ENCODE measurements at places on chromosomes 5 and 9.
A peak's percentile ranks its signal among the peaks of the same experiment; 100 is the strongest.

- DNase-seq = no peak
Observed at GRCh38 chr5:31581498-31582099, 49.5 kb downstream of the C5orf22 start.

GRCh38 chr9:96141666-96142065, 160.3 kb downstream of the HSD17B3 start:
- no peak for DNase-seq

- no peak for DNase-seq
Observed at GRCh38 chr9:133349965-133350616, 2.1 kb downstream of the RPL7A start.

DNA sequence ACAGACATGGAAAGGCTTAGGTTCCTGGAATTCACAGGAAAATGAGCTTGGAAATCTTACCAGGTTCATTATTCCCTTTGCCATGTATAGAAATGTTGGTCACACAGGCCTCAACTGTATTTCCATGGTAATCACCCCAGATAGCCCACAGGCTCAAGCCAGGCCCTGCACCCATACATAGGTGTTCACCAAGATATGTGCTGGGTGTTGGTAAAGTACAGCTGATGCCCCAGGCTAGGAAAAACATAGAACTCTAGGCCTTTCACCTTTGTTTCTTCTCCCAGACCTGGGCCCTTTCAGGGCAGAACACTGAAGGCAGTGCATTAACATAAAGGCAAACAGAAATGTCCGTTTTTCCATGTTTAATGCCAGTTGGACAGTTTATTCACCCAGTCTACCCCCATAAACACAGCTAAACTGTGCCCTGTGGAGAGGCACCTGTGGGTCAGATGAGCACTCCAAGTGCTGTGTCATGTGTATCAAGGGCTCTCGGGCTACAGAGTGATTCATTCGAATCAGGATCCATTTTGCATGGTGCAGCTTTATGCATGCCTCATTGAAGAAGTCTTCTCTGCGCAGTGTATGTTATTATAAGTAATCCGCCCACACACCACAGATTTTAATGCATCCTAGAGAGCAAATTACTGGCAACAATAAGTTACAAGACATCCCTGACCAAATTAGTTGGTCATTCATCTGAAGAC, 93.4 kb upstream of the SLC30A5 start:
- DNase-seq = no peak

- DNase-seq = no peak
Observed at GRCh38 chr5:36701085-36701698, 94.8 kb downstream of the SLC1A3 start.

GRCh38 chr5:175797521-175798038, 73.8 kb upstream of the CPLX2 start:
- no peak for DNase-seq

- DNase-seq = peak; percentile 50
Observed at GRCh38 chr9:34992376-34992951, 2.9 kb downstream of the DNAJB5 start.

DNA sequence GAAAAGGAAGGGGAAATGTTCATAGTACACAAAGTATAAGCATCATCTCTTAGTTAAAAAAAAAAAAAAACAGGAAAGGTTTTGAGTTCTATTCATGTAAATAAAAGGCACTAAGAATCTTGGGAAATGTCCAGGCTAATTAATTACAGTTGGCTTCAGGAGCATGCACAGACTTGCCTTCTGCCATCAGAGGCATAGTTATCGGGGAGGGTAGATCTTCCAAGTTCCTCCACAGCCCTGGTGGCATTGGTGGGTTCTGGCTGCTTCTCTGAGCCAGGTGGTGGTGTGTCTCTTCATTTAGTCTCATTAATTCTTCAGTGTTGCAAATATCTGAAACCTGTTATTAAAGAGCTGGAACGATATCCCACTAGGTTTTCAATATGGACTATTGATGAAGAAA, 85.2 kb downstream of the TMEM252 start:
- DNase-seq = no peak

DNA sequence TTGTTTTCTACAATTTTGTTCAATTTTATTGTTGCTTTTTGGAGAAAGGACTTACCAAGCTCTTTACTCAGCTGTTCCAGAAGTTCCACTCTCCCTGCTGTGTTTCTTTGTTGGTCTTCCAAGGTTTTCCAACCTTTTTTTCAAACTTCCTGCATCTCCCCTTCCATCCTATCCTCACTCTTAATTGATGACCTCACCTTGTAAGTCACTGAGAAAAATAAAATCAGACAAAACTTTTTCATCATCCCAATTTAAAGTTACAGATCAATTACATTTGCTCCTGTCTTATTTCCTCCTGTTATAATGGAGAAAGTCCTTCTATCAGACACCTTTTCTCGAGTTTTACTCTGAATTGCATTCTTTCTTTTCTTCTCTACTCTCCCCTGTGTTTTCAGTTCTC, 121.1 kb downstream of the DMXL1 start:
- no peak for DNase-seq

- DNase-seq = no peak
Observed at GRCh38 chr5:92544036-92544435, 1037.0 kb downstream of the NR2F1-AS1 start.

DNA sequence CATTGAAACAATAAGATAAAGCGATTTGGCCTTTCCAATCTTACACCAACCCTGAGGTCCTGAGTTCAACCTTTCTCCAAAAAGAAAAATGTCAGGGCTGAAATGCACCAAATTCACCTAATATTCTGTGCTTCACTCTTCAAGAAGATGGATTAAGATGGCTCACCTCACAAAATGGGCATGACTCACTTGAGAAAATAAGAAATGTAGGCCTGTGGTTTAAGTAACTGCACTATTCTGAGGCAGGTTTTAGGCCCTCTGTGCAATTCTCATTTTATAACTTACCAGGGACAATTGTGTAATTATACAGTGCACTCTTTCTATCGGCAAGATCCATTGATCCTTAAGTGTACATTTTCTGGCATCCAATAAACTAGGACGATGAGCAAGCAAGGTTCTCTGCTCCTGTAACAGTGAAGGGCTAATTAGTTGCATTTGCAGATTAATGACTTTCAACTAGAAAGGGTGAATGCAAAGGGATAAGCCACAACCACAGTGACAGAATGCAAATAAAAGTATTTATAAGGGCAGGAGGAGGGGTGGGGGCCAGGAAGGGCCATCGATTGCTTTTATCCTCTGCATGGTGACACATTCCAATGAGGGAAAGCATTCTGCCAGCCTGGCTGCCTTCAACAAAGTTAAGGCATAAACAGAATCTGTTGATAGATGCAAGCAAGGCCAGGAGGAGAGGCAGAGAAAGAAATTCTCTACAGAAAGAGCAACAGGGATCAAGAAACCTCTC, 214.5 kb downstream of the CAAP1 start:
- no peak for DNase-seq

DNA sequence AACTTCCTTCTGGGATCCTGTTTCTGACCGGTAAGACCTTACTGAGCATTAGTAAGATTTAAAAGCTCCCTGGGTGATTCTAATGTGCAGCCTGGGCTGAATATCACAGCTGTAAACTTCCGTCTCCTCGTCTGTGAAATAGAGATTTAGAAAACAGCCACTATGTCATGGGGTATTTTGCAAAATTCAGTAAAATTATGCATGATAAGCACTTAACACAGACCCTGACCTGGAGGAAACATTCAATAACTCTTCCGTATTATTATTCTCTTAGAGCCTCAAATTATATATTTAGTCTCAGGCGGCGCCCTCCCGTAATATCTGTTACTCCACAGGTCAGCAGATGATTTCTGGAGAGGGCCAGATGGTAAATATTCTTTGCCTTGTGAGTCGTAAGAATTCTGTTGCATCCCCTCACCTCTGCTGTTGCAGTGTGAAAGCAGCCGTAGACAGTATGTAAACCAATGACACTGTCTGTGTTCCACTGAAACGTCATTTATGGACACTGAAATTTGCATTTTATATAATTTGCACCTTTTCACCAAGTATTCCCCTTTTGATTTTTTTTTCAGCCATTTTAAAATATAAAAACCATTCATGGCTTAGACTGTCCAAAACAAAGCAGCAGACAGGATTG, 39.2 kb upstream of the RARS1 start:
- DNase-seq = no peak

DNA sequence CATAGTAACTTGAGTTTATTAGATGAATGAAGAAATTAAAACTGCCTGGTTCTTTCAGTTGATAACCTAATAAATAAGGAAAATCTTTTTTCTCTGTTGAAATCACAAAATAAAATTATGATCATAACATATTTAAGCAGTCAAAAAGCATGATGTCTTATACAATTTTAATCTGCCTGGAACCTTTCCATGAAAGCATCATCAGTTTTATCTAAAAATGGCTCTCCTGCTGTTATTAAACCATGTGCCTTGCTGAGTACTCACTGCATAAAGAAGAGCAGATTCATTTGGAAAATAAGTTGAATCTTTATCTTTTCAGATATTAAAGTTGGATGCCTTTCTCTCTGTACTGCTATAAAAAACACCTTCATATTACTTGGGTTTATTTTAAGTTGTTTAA, 148.8 kb downstream of the SLC24A2 start:
- no peak for DNase-seq

- DNase-seq = no peak
Observed at GRCh38 chr9:123514766-123515165, 158.8 kb downstream of the CRB2 start.

GRCh38 chr5:10634562-10634961, 70.7 kb downstream of the ANKRD33B start:
- DNase-seq = no peak

DNA sequence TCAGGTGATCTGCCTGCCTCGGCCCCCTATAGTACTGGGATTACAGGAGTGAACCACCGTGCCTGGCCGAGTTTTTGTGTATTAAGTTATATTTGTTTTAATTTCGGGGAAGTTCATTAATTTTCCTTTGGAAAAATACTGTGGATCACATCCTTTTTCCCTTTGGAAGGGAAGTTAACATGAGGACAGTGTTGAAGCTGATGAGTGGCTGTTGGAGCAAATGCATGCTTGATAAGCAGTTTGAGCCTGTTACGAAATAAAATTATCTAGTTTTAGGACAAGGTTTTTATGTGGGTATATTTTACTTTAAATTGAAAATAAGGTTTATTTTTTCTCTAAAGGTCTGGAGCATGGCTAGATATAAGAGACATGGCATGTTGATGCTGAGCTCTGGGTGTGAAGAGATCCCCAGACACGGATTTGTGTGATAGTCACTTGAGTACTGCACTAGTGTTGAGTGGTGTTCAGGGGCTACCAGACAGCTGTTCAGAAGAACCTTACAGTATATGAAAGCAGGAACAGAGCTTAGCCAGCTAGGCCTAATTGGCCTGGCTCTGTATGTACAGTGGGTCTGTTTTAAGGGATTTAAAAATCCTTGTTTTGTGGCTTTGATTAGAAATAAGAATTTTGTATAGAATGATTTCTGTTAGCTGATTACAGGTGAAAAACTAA, 17.4 kb downstream of the LMNB1 start:
- no peak for DNase-seq
